ENCODE measurements at places on chromosomes 5 and 9. TPM values are rescaled to one million over a fixed set of nuclear protein-coding genes. Genes with fewer than 3 reads are reported as not detected.

NTNG2 gene
- total RNA-seq, result 2.4 TPM

PLAC8L1 gene
- total RNA-seq, result not detected

SPATA9 gene
- total RNA-seq, result not detected

ARSI gene
- not detected for total RNA-seq

PRDM9 gene
- total RNA-seq, result not detected

TRIP13 gene
- 36.9 TPM for total RNA-seq

PSD2 gene
- total RNA-seq, result not detected

GZMA gene
- 18.2 TPM for total RNA-seq
